Endothelial cell of umbilical vein (primary cell): ENCODE measurements at places on chromosomes 3 and 15. TPM values are rescaled to one million over a fixed set of nuclear protein-coding genes. Genes with fewer than 3 reads are reported as not detected.

The STRIT1 gene
- not detected in 2 replicates for total RNA-seq

The GUCA1C gene
- total RNA-seq = not detected in 2 replicates

The PRSS50 gene
- not detected in 2 replicates for total RNA-seq

The MEX3B gene
- total RNA-seq = 18.2 and 22.6 TPM in 2 replicates

The ZBTB20 gene
- 18.6 and 20.5 TPM in 2 replicates for total RNA-seq

The GPR62 gene
- total RNA-seq = 0.15 TPM in 1 of 2 replicates, not detected in the other

The ATP13A5 gene
- total RNA-seq = not detected in 2 replicates

The DNAJB8 gene
- not detected in 2 replicates for total RNA-seq
